ENCODE measurements at places on chromosomes 2 and 18. TPM values are rescaled to one million over a fixed set of nuclear protein-coding genes. Genes with fewer than 3 reads are reported as not detected.

GRCh38 chr18:69399253-69399652 is 1.4 kb upstream of the DOK6 start:
- no peak for DNase-seq

DNA sequence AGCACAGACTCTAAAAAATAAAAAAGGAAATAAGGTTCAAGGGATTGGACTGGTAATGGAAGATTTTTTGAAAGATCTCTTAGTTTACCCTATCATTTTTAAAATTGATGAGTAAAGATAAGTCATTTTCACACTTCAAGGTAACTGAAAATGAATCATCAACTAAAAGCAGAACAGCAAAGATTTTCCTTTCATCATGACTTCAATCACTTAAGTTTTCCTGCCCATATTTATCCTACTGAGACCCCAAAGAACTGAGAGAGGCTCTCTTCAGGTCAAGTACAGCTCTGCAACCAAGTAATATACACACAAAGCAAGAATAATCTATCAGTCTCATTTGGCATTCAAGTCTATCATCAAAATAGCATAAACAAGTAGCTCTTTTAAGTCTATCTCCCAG is 540.7 kb downstream of the METTL4 start:
- DNase-seq, result no peak

GRCh38 chr2:66171530-66171929 is 263.4 kb upstream of the MEIS1 start:
- no peak for DNase-seq

GRCh38 chr2:68466778-68467076 is 367 bp downstream of the FBXO48 start:
- no peak for DNase-seq

GRCh38 chr2:16005816-16006536 is 65.6 kb downstream of the MYCN start:
- DNase-seq, result no peak

C2orf80 gene
- not detected for total RNA-seq

CCDC74B gene
- total RNA-seq, result 1.7 TPM

HADHA gene
- total RNA-seq, result 114 TPM

TLX2 gene
- total RNA-seq, result not detected

Data from osteocyte (in vitro differentiated cells).